Ammon's horn (tissue), 1 donor: ENCODE measurements at places on chromosomes 12 and 14.

GRCh38 chr14:65403231-65403630 lies 9.3 kb upstream of the FUT8 start:
- DNase-seq: no peak

DNA sequence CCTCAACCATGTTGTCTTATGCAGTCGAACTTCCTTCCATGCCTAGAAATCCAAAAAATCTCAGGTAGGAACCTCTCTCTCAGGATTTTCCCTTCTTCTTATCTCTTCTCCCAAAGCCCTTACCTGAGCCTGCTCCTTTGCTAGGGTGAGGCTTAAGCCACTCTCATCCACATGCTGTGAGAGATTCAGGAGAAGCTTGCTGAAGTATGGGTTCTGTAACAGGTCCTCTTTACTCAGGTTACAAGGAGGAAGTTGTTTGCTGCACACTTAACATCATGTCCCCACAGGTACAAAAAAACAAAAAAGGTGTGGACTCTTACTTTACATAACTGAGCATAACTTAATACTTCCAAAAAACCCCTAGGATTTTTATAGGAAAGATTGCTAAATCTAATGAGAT lies 4.5 kb downstream of the HAUS4 start:
- DNase-seq: no peak

- DNase-seq: no peak
Measured at GRCh38 chr12:44127966-44128710, 292.3 kb downstream of the TMEM117 start.

DNA sequence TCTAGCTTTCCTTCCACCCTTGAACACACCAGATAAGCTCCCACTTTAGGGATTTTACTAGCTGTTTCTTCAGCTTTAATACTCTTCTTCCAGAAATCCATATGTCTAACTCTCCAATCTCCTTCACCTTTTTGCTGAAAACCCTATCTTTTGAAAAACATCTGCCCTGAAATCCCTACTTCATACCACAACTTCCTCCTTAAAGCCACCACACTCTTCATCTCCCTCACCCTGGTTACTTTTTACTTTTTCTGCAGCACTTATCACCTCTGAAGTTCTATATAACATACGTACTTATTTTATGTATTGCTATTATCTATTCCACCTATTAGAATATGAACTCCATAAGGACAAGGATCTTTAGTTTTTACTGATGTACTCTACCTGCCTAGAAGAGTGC lies 28.6 kb upstream of the PTPRQ start:
- no peak for DNase-seq

- no peak for DNase-seq
Measured at GRCh38 chr14:24834956-24835355, 201.0 kb upstream of the GZMB start.

- DNase-seq: no peak
Measured at GRCh38 chr14:22488522-22489243, 100.3 kb downstream of the DAD1 start.
